Ureter (tissue), 1 donor: ENCODE measurements at places on chromosomes 3 and 15. TPM values are rescaled to one million over a fixed set of nuclear protein-coding genes. Genes with fewer than 3 reads are reported as not detected.
A peak's percentile ranks its signal among the peaks of the same experiment; 100 is the strongest.

Gene ISLR
- 37.4 TPM for total RNA-seq

- DNase-seq = peak; percentile 78
These were observed 86.2 kb upstream of the PIAS1 start for GRCh38 chr15:67967871-67968431.

GRCh38 chr3:120129051-120129450 lies 34.8 kb upstream of the GSK3B start:
- DNase-seq = no peak

DNA sequence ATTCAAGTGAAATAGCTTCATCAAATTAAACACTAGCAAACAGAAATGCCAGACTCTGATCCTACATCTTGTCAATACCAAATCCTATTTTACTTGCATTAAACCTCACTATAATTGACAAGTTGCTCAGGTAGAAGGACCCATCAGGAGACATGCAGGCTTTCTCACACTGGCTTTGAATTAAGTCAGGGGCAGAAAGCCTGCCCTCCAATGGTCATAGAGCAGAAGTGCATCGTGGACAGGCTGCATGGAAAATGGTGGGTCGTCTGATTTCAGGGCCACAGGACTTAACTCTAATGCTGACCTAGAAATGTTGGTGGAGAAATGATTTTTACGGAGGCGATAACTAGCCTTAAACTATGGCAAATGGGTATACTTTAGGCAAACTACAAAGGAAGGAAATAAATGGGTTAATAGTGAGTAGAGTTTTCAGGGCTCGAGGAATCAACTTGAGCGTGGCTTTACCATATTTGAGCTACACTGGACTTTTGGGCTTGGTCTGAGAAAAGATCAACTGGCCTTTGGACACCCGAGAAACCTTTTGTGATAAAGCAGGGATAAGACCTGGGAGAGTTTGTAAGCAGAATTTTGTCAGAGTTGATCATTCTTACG lies 283.9 kb downstream of the GRM7 start:
- DNase-seq = no peak
